RPMI7951 (cell line): ENCODE measurements at places on chromosomes 12 and 14. TPM values are rescaled to one million over a fixed set of nuclear protein-coding genes. Genes with fewer than 3 reads are reported as not detected.

The PRMT5 gene
- 49.3 and 61.1 TPM in 2 replicates for total RNA-seq

The KRT76 gene
- total RNA-seq, result not detected in 2 replicates

The PLEKHH1 gene
- 2.3 and 2.6 TPM in 2 replicates for total RNA-seq

The ZNF839 gene
- total RNA-seq, result 2.3 and 4.0 TPM in 2 replicates

The RNU4-1 gene
- under 0.01 TPM in 2 replicates for total RNA-seq

The KRT75 gene
- not detected in 2 replicates for total RNA-seq

The RPGRIP1 gene
- 0.12 TPM in 1 of 2 replicates, not detected in the other for total RNA-seq

The MUCL1 gene
- not detected in 2 replicates for total RNA-seq

The HOXC6 gene
- 0.84 and 1.5 TPM in 2 replicates for total RNA-seq

The TAS2R9 gene
- not detected in 2 replicates for total RNA-seq

The KERA gene
- not detected in 2 replicates for total RNA-seq
